ENCODE measurements at places on chromosomes 3 and 15.

DNA sequence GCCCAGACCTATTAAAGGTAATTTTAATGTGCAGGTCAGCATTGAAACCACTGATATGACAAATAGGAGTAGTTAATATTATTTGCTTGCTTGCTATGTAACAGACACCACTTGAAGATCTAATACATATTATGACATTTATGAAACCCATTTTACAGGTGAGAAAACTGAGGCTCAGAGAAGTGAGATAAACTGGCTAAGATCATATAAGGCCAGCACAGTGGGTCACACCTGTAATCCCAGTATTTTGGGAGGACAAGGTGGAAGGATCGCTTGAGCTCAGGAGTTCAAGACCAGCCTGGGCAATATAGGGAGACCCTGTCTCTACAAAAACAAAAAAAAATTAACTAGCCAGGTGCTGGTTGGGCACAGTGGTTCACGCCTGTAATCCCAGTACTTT is 33.1 kb upstream of the EIF4A2 start:
- no peak for DNase-seq

DNA sequence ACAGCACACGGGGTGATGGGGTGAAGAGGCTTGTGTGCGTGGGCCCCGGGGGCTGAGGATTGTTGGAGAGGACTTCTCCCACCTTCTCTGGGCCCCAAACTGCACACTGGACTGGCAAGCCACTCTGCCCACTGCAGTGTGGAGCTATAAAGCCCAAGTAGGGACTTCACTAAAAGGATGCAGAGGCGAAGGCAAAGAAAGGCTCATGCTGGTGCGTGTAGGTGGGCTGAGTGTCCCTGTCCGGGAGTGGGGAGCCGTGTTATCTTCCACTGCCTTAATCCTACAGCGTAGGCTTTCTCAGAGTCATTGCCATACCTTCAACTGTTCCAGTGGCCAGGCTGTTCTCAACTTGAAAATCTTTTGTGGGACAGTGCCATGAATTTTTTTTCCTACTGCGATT is 3.9 kb downstream of the PPARG start:
- DNase-seq: no peak

- DNase-seq: no peak
Observed at GRCh38 chr3:157297328-157297915, 137.5 kb upstream of the CCNL1 start.

- peak; percentile 90 for DNase-seq
Observed at GRCh38 chr15:60397772-60398445, at the start of gene ANXA2. TSS of gene ANXA2 (minus strand) at chr15:60397986. CDS start at chr15:60386075, 11,911 bp downstream.

GRCh38 chr3:172210355-172210754 is 171.0 kb downstream of the FNDC3B start:
- DNase-seq: no peak

- DNase-seq: no peak
Observed at GRCh38 chr3:42686832-42687650, 1.7 kb downstream of the KLHL40 start.

DNA sequence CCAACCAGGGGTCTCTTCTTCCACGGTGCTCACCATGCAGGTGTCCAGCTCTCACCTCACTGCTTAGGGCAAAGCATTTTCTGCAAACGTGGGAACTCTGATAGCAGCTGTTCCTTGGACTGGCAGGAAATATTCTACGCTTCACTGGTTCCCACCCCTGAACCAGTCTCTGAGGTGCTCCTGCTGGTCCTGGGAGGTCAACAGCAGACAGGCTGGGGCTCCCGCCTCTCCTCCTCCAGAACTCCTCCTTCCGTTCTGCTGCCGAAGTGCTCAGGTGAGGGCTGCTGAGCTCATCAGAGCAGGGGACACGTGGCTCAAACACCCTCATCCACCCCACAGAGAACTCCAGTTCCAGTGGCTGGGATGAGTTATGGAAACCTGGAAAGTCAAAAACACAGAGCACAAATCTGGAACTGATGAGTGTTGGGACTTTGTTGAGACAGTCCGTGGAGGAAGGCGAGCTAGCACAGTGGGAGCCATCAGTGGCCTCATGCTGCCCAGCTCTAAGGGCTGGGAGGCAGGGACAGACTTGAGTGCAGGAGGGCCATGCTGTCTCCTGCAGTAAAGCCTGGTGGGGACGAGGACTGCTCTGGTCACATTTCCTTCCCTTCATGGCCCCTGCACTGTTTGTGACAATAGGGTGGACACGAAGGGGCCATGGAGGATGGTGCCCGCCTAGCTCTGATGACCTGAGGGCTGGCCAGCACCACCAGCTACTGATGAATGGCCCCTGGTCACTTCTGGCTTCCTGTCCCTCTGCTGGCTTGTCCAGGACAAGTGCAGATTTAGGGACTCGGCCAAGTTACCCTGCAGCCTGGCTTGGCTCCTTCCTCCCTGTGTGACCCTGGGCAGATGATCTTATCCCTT is 137.8 kb downstream of the KLF13 start:
- no peak for DNase-seq

All from CD4-positive, alpha-beta T cell treated with Interleukin-12 subunit alpha and Interleukin-12 subunit beta, for 1 hour (primary cell).